Smooth muscle cell of trachea (primary cell): ENCODE measurements at places on chromosomes 1 and 21. TPM values are rescaled to one million over a fixed set of nuclear protein-coding genes. Genes with fewer than 3 reads are reported as not detected.

TMEM51 gene
- total RNA-seq, result 7.1 and 8.3 TPM in 2 replicates

C1orf21 gene
- total RNA-seq, result 50.9 and 51.3 TPM in 2 replicates

TRAF3IP3 gene
- not detected in 2 replicates for total RNA-seq

HUNK gene
- not detected in 2 replicates for total RNA-seq

CDC42BPA gene
- 47.8 and 53.4 TPM in 2 replicates for total RNA-seq

IL20 gene
- total RNA-seq, result not detected in 2 replicates

C1orf141 gene
- under 0.01 TPM in 1 of 2 replicates, not detected in the other for total RNA-seq

RCSD1 gene
- 0.17 and 0.87 TPM in 2 replicates for total RNA-seq
